ENCODE measurements at places on chromosomes 6 and 20. TPM values are rescaled to one million over a fixed set of nuclear protein-coding genes. Genes with fewer than 3 reads are reported as not detected.
A peak's percentile ranks its signal among the peaks of the same experiment; 100 is the strongest.

- H3K4me3 ChIP-seq: no peak overlapping the region
- no peak for DNase-seq
- no peaks in the 10 kb centered on the region for H3K36me3 ChIP-seq
- H3K27me3 ChIP-seq: no peaks in the 10 kb centered on the region
- H3K4me1 ChIP-seq: no peaks in the 10 kb centered on the region
These were observed 375.1 kb upstream of the MMS22L start for GRCh38 chr6:97658090-97658489.

- no peaks in the 10 kb centered on the region for H3K27me3 ChIP-seq
- H3K4me1 ChIP-seq: no peaks in the 10 kb centered on the region
- no peak overlapping the region for H3K4me3 ChIP-seq
- H3K27ac ChIP-seq: no peak overlapping the region
- H3K36me3 ChIP-seq: no peaks in the 10 kb centered on the region
These were observed 3.4 kb upstream of the SIM1 start for GRCh38 chr6:100468016-100468622.

DNA sequence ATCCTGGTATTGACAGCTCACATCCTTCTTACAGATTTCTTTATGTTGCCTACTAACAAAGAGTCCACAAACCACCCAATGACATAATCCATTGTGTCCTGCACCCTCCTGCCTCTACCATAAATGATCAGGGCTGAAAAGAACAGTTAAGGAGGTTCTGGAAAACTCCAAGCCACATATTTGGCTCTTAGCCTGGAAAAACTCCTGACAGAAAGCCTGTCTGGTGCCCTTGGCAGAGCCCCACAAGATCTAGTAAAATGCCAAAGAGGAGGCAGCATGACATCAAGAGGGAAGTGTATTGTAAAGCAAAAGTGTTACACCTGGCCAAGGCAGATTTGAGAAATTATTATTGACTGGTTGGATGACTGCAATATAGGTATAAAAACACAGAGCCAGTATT is 126.4 kb upstream of the VGLL2 start:
- no peak for DNase-seq
- H3K4me1 ChIP-seq: no peaks in the 10 kb centered on the region
- no peak overlapping the region for H3K27ac ChIP-seq
- no peaks in the 10 kb centered on the region for H3K27me3 ChIP-seq
- H3K36me3 ChIP-seq: no peaks in the 10 kb centered on the region
- no peak overlapping the region for H3K4me3 ChIP-seq

DNA sequence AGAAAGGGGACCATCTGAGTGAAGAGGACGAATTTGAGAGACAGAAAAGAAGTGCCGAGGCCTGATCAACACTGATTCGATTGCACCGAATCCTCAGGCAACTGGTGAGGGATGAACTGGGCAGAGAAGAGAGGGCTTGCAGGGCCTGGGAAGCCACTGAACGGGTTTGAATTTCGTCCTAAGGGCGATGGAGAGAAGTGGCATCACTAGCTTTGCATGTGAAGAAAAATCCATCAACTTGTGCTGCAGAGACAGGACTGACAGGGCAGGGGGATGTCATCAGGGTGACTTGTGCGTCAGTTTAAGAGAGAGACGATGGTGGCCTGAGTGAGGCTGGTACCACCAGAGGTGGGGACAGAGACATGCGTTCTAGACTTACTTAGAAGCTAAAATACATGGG is 73.7 kb upstream of the SLC22A23 start:
- no peaks in the 10 kb centered on the region for H3K27me3 ChIP-seq
- H3K4me3 ChIP-seq: no peak overlapping the region
- H3K27ac ChIP-seq: no peak overlapping the region
- H3K36me3 ChIP-seq: no peaks in the 10 kb centered on the region

DNA sequence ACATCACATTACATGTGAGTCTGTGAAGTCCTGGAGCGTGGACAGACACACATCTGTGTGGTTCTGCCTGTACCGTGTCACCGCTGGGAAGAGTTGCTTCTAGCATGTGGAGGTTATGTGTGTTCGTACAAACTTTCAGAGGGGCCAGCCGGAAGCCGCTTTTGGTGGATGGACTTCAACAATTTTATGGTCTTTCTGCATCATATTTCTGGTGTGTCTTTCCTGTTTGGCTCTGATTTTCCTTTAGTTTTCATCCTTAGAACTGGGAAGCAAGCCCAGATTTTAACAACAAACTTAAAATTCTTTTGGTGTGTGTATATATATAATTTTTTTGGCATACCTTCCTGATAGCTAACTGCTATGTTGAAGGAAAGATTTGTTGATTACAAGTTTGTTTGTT is 71.2 kb downstream of the TIAM2 start:
- no peak overlapping the region for H3K4me3 ChIP-seq
- no peaks in the 10 kb centered on the region for H3K4me1 ChIP-seq
- no peaks in the 10 kb centered on the region for H3K27me3 ChIP-seq
- H3K36me3 ChIP-seq: no peaks in the 10 kb centered on the region
- H3K27ac ChIP-seq: no peak overlapping the region

GRCh38 chr6:13846841-13847240 is 32.5 kb upstream of the MCUR1 start:
- H3K27me3 ChIP-seq: no peaks in the 10 kb centered on the region
- H3K36me3 ChIP-seq: no peaks in the 10 kb centered on the region
- no peak overlapping the region for H3K4me3 ChIP-seq
- H3K4me1 ChIP-seq: peaks cover 1% of the 10 kb centered on the region
- H3K27ac ChIP-seq: no peak overlapping the region

DNA sequence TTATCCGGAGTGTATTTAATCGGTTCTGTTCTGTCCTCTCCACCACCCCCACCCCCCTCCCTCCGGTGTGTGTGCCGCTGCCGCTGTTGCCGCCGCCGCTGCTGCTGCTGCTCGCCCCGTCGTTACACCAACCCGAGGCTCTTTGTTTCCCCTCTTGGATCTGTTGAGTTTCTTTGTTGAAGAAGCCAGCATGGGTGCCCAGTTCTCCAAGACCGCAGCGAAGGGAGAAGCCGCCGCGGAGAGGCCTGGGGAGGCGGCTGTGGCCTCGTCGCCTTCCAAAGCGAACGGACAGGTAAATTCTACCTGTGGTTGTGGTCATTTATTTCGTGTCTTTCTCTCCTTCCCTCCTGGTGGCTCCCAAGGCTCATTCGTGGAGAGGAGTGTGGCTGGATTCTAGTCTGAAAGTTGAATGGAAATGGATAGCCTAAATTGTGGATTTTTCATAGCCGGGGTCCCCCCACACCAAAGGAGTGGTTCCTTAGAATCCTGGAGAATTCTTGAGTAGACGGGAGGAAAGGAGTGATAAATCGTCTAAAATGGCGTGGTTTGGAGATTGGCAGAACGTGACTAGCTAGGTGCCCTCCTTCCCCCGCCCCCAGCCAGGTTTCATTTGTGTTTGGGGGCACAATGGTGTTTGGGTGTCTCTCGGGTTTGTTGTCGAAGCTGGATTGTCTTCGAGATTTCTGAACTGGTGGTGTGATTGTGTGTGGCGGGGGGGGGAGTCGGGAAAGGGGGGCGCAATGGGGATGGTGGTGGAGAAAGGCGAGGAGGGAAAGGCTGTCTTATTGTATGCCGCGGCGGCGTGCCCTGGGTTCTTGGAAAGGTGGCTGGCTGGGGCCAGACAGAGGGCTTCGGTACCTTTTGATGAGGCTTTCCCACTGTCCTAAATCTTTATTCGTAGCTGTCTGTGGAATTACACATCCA is 673 bp downstream of the MARCKS start:
- no peaks in the 10 kb centered on the region for H3K36me3 ChIP-seq
- peaks cover 1% of the 10 kb centered on the region for H3K4me1 ChIP-seq
- peak; percentile 62 for DNase-seq

- H3K36me3 ChIP-seq: no peaks in the 10 kb centered on the region
- no peaks in the 10 kb centered on the region for H3K27me3 ChIP-seq
- DNase-seq: peak; percentile 30
- no peak overlapping the region for H3K27ac ChIP-seq
- H3K4me1 ChIP-seq: no peaks in the 10 kb centered on the region
These were observed 239.4 kb downstream of the DLL1 start for GRCh38 chr6:170051229-170052172.

GRCh38 chr6:128474481-128474880 is 45.9 kb downstream of the PTPRK start:
- H3K27me3 ChIP-seq: no peaks in the 10 kb centered on the region
- no peak for DNase-seq

DNA sequence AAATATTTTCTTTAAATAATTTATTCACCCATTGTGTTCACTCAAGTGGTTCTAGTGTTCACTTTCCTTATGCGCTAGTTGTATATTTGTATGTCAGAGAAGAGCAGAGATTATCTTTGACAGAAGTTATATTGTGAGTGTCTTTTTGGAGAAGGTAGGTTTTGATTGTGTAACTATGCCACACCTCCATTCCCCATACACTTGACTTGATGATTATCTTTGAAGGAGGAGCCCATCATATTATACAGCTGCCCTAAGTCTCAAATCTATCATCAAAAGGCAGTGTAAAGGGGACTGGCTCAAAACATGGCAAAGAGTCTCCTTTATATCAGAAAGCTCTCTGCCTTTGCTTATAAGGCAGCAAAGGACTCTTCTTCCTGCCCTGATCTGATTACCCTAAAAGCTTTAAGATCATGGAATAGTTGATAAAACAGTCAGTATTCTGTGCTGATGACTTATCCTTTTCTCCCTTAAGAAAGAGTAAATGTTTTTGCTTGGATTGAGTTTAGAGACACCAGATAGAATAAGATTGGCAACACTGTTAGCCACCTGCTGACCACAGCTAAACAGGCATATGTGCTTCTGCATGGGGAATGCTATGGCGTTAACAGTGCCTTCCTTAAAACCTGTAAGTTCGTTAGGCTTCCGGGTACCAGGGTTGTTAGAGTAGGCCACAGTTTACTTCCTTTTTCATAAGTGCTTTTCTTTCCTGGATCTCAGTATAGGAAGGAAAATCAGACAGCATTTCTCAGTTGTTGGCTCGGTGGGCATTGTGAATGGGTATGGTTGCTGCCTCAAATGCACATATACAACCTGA is 22.6 kb downstream of the TOP1 start:
- H3K27me3 ChIP-seq: no peaks in the 10 kb centered on the region
- H3K4me1 ChIP-seq: peaks cover 30% of the 10 kb centered on the region
- DNase-seq: no peak
- no peak overlapping the region for H3K4me3 ChIP-seq
- H3K27ac ChIP-seq: no peak overlapping the region

DNA sequence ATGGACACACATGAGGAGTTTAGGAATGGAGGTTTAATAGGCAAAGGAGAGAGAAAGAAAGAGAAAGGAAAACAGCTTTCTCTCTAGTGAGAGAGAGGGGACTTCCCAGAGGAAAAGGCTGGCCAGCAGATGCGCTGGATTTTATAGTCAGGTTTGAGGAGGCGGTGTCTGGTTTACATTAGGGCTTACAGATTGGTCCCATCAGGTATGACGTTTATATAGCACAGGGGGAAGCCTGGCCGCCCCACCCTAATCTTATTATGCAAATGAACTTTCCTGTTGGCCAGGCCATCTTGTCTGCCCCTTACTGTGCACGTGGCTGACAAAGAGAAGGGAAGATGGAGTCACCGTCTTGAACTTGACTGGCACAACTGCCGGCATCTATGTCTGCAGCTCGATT is 86.6 kb upstream of the QKI start:
- no peak for DNase-seq
- H3K36me3 ChIP-seq: no peaks in the 10 kb centered on the region
- H3K4me3 ChIP-seq: no peak overlapping the region
- H3K27ac ChIP-seq: no peak overlapping the region
- H3K27me3 ChIP-seq: no peaks in the 10 kb centered on the region

DNA sequence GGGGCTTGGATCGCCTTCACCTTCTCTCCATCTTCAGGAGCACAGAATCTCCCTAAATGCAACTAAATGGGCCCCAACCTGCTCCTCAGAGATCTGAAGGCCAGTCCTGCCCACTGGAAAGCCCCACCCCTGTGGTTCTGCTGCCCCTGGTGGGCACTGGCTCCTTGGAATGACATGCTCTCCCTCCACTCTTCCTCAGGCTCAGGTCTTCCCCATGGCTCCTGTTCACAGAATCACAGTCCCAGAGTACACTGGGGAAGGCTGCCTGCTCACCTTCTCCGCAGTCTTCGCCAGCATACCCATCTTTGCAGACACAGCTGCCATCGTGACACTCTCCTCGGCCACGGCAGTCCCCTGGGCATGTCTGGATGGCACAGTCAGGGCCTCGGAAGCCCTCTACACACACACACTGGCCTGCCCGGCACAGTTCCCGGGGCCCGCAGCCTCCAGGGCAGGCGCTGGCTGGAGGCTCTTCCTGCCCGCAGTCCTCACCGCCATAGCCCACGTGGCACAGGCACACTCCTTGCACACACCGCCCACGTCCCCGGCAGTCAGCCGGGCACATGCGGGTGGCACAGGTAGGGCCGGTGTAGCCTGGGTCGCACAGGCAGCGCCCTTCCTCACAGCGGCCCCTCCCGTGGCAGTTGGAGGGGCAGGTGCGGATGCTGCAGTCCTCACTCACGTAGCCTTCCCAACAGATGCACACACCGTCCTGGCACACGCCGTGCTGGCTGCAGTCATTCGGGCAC is 13.6 kb downstream of the TNXB start:
- no peaks in the 10 kb centered on the region for H3K27me3 ChIP-seq
- H3K36me3 ChIP-seq: no peaks in the 10 kb centered on the region
- H3K4me3 ChIP-seq: no peak overlapping the region
- peaks cover 20% of the 10 kb centered on the region for H3K4me1 ChIP-seq

GRCh38 chr6:7241160-7241559 is 71.8 kb downstream of the SSR1 start:
- H3K4me1 ChIP-seq: no peaks in the 10 kb centered on the region

GRCh38 chr20:50745634-50746137 is 14.3 kb downstream of the PARD6B start:
- no peak overlapping the region for H3K4me3 ChIP-seq
- DNase-seq: no peak
- H3K36me3 ChIP-seq: no peaks in the 10 kb centered on the region
- H3K4me1 ChIP-seq: peaks cover 7% of the 10 kb centered on the region
- no peaks in the 10 kb centered on the region for H3K27me3 ChIP-seq

- H3K27ac ChIP-seq: no peak overlapping the region
- DNase-seq: no peak
- H3K4me3 ChIP-seq: no peak overlapping the region
- no peaks in the 10 kb centered on the region for H3K27me3 ChIP-seq
- no peaks in the 10 kb centered on the region for H3K4me1 ChIP-seq
These were observed 8.8 kb upstream of the CST8 start for GRCh38 chr20:23482138-23482537.

DNA sequence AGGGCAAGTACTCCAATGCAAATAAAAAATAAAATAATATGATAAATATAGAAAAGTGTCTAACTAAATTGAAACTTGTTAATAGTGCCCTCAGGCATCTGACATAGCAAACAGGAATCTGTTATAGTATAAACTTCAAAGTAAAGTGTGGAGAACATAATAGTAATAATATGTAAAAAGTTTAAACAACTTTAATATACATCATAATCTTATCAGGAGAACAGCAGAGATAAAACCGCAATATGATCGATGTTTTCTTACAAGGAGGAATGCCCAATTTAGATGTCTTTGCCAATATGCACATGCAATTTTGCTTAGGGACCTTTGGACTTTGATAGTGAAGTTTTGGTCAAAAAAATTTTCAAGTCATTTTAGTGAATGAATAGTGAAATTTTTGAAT is 514.8 kb upstream of the IMPG1 start:
- no peaks in the 10 kb centered on the region for H3K27me3 ChIP-seq
- no peaks in the 10 kb centered on the region for H3K36me3 ChIP-seq
- H3K27ac ChIP-seq: no peak overlapping the region
- H3K4me1 ChIP-seq: no peaks in the 10 kb centered on the region

SRXN1 gene
- polyA plus RNA-seq: 34.2 TPM

FERMT1 gene
- 4.7 TPM for polyA plus RNA-seq

SLC17A1 gene
- polyA plus RNA-seq: not detected

SAMD10 gene
- 0.27 TPM for polyA plus RNA-seq

TREML2 gene
- polyA plus RNA-seq: not detected

MAP7 gene
- polyA plus RNA-seq: 1.2 TPM

C6orf52 gene
- 0.73 TPM for polyA plus RNA-seq

DEFB132 gene
- polyA plus RNA-seq: not detected

SIRPA gene
- polyA plus RNA-seq: 15.7 TPM

HLA-DPB1 gene
- 120 TPM for polyA plus RNA-seq

Data from ovary (tissue), 10 donors.